Central memory CD4-positive, alpha-beta T cell (primary cell): ENCODE measurements at places on chromosomes 5 and 9.

DNA sequence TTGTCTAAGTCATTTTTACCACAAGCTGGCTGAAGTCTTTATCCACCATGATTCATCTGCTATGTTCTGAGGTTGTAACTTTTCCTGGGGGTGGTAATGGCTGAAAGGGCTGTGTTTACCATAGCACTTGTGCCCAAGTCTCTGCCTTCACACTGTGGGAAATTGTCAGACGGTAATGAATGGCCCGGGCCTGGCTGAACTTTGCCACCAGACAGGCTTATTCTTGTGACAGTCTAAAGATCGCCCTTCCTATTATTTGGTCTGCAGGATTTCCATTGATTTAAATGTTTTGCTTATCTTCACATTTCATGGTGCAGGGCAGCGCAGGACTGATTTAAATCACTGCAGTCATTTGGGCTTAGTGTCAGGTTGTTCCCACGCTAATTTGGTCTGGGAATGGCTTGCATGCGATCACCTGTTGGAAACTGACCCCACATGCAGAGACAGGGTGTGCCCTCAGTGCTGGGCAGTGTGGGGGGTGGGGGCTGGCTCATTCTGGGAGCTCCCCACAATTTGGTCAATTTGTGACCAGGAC lies 109.3 kb upstream of the ICE1 start:
- DNase-seq, result no peak

- no peak for DNase-seq
Measured at GRCh38 chr9:37496020-37496419, 10.3 kb downstream of the POLR1E start.

GRCh38 chr9:72680593-72681282 lies 159.3 kb downstream of the TMC1 start:
- DNase-seq, result no peak

GRCh38 chr5:149641000-149641576 lies 59.8 kb downstream of the ARHGEF37 start:
- DNase-seq, result no peak

DNA sequence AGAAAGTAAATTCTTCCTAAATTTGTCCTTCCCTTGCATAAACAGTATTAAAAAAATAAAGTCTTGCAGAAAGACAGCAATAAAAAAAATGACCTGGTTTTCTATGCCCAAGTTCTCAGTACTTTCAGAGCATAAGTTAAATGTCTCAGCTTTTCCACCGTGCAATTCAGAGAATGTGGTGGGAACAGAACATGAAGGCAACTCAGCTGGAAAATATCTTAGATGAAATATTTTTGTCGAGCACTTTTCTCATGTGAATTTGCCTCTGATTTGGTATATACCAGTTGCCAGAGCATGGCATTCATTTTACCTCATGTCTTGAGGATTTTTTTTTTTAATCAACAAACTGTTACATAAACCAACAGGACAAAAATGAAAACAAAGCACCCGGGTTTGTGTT lies 176.1 kb downstream of the CETN3 start:
- no peak for DNase-seq

GRCh38 chr5:76714751-76715485 lies 1.0 kb upstream of the F2R start:
- peak; percentile 11 for DNase-seq

- DNase-seq, result no peak
Measured at GRCh38 chr9:107361816-107362215, 78.7 kb downstream of the RAD23B start.

DNA sequence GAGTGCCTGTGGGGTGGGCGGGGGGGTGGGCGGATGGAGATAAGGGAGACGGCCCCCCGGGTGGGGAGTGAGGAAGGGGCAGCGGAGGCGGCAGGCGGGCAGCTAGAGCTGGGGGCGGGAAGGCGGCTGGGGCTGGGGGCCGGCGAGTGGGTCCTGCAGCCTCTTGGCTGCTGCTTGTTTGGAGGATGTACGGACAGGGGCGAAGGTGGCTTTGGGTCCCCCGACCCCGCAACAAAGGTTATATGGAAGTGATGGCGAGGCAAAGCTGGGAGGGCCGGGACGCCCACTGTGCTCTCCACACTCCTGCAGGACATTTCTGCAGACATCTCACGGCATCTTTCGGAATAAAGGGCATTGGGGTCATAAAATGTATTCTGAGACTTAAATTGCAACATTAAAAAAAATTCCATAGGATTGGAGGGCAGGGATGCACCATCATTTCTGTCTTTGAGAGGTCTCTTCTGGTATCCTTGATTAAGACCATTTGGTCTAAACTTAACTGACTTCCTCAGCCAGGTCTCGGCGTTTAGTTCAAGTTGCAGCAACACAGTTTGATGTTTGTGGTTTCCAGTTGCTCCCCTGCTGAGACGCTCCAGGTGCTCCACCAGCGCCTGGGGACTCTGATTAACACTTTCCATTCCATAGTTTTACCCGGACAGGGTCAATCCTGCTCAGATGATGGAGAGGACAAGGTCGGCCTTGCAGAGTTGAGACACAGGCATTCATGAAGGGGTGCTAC lies 101.6 kb upstream of the SSBP2 start:
- peak; percentile 14 for DNase-seq

- DNase-seq, result peak; percentile 12
Measured at GRCh38 chr5:175658299-175659145, 651 bp downstream of the HRH2 start.

DNA sequence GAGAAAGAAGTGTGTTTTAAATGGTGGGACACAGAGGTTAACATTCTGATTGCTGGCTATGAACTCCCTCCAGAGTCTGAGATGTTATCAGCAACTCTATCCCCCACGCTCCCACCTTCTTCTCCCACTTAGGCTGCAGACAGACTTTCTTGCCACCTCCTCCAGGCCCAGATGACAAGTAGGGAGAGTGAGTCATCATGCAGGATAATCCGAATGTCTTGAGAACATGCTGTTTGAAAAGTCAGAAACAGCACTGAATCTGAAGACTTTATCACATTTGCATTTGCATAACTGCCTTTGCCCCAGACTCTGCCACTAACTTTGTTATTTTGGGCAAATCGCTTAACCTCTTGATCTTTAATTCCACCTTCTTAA lies 139.8 kb downstream of the ESM1 start:
- no peak for DNase-seq

DNA sequence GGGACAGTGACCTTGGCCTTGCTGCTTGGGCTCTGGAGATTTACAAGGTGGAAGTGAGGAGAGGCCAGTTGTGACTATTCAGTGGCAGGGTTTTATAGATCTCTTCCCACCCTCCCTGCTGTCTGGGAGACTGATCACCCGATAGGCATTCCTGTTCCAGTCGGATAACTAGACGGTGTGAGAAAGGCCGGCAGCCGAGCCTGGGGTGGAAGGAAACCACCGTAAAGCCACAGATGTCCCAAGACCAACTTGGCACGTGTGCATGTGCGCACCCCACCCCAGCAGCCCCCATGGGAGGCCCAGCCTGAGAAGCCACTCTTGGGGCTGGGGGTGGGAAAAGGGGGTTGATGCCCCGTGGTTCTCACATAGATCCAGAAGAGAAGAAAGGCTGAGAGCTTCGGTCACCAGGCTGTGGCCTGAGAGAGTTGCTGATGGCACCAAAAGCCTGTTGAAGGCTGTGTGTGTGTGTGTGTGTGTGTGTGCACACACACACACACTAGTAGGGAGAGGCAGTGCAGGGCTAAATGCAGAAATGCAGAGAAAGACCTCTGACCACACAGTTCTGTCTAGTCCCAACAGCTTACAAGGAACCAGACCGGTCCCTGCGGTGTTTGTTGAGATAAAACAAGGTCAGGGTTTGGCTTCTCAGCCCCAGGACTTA lies 225.8 kb downstream of the FANCC start:
- no peak for DNase-seq

- no peak for DNase-seq
Measured at GRCh38 chr5:172353846-172354245, 70.3 kb upstream of the UBTD2 start.

DNA sequence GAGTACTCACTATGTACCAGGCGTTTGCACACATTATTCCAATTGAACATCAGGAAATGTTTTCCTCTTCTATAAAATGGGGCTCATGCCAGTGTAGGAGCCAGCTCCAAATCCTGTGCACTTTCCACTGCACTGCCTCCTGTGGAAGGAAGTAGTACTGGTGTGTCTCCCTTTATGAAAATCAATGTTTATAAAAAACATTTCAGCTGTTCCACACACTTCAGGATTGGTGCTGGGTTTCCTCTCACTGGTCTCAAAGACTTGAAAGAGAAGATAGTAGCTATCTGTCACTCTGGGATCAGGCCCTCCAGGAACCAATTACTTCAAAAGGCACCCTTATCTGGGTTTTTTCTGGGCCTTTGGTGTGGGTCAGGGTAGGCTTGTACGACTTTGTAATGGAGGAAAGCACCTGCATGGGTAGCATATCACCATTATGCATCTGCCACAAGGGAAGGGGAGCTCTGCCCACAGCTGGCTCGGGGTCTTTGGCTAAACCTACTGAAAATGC lies 32.5 kb downstream of the RAB14 start:
- DNase-seq, result peak; percentile 21
